ENCODE measurements at places on chromosomes 3 and 15. TPM values are rescaled to one million over a fixed set of nuclear protein-coding genes. Genes with fewer than 3 reads are reported as not detected.

Gene SLCO2A1
- total RNA-seq = 29.1 TPM

Gene ILDR1
- total RNA-seq = not detected

DNA sequence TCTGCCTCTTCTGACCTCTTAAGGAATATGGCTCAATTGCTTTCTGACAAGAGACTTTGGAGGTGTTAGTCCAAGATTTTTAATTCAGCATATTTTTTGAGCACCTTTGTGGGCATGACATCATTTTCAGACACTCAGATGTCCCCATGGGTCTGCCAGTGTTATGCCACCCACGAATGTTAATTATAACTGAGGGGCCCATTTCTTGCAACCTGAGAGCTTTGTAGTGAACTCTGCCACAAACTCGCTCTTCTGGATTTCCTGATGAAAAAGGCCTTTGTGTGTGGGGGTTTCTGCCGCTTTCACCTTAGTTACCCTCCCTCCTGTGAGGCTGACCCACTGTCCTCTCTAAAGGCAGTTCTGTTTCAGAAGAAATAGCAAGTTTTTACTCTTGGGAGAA lies 64.5 kb upstream of the CCR4 start:
- DNase-seq = no peak

GRCh38 chr3:10950476-10951294 lies 41.9 kb upstream of the SLC6A1 start:
- peak; percentile 38 for DNase-seq

DNA sequence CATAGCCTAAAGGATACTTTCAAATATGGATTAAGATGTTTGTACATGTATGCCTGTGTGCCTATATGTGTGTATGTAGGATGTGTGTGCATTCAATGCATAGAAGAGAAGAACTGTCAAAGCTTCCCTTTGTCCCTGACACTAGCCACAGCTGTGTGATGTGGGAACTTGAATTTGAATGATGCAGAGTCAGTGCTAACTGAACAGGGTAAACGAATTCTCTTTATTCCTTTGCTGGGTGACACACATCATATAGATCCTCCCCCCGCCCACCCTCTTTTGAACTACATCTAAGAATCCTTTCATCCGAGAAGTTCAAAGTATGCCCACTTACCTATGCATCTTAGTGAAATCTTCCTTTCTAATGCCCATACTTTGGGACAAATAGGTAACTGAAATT lies 228.3 kb downstream of the GAP43 start:
- DNase-seq = no peak

- DNase-seq = no peak
Measured at GRCh38 chr15:66502491-66502890, 2.2 kb downstream of the RPL4 start.

DNA sequence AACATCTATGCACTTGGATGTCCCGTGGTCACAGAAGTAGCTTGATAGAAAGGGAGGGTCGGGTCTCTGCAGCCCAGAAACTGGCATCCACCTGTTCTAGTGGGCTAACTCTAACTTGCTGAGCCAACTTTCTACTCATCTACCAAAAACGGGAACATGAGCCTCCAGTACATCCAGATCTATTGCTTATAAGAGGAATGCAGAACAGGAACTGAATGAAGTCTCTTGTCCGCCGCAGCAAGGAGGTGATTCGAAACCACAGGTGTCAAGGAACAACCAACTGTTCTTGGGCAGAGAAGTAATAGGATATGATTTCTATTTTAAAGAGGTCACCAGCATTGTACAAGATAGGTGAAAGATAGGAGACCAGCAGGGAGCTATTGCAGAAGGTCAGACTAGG lies 17.9 kb downstream of the TERC start:
- no peak for DNase-seq

Gene IL17RC
- 26.8 TPM for total RNA-seq

- no peak for DNase-seq
Measured at GRCh38 chr15:74982183-74982582, 13.2 kb upstream of the SCAMP5 start.

- DNase-seq = no peak
Measured at GRCh38 chr15:63061975-63062374, 19.4 kb downstream of the TPM1 start.

GRCh38 chr3:145422556-145422955 lies 738.4 kb downstream of the PLOD2 start:
- no peak for DNase-seq

Gene SEMA6D
- 4.6 TPM for total RNA-seq

DNA sequence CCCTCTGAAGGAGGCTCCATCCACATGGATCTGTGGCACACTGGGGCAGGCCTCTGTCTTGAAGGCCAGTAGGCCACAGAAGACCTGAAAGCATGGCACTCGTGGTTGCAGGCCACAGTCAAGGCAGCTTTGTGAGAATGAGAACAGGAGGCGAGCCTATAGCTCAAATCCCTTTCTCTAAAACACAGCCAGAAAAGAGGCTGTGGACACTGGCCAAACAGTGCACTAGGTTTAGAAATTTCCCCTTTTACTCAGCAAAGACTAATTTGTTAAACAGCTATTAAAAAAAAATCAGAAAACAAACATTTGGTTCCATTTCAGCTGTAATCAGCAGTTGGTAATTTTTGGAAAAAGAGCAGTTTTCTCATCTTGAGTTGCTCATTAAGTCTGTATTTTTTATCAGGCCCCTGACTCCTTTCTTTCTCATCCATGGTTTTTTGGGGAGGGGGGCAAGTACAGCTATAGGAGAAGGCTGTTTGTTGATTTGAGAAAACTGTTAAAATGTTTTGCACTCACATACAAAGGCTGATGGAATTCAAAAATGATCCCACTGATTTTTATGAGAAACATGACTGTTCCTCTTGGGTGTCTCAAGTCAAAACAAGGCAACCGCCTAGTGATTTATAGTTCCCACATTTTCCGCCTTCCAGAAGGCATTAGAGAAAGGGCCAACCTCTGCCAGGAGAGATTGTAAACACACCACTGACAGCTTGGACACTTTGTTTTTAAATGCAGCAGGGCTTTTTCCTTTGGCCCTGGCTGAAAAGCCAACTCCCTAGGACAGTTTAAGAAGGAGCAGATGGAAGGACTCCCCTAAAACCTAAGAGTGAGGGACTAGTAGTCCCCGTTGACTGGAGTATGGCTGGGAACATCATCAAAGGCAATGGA lies 28.1 kb downstream of the PARP16 start:
- peak; percentile 84 for DNase-seq

Gene ATP2B2
- 0.62 TPM for total RNA-seq

GRCh38 chr3:134516905-134517304 lies 31.0 kb downstream of the CEP63 start:
- no peak for DNase-seq

- no peak for DNase-seq
Measured at GRCh38 chr15:57015897-57016296, 97.5 kb downstream of the TCF12 start.

- no peak for DNase-seq
Measured at GRCh38 chr3:197518881-197519421, 36.8 kb downstream of the BDH1 start.

Gene ECE2
- total RNA-seq = not detected

- no peak for DNase-seq
Measured at GRCh38 chr15:39251413-39252133, 329.3 kb upstream of the THBS1 start.

Gene KLHL6
- total RNA-seq = 2.0 TPM

DNA sequence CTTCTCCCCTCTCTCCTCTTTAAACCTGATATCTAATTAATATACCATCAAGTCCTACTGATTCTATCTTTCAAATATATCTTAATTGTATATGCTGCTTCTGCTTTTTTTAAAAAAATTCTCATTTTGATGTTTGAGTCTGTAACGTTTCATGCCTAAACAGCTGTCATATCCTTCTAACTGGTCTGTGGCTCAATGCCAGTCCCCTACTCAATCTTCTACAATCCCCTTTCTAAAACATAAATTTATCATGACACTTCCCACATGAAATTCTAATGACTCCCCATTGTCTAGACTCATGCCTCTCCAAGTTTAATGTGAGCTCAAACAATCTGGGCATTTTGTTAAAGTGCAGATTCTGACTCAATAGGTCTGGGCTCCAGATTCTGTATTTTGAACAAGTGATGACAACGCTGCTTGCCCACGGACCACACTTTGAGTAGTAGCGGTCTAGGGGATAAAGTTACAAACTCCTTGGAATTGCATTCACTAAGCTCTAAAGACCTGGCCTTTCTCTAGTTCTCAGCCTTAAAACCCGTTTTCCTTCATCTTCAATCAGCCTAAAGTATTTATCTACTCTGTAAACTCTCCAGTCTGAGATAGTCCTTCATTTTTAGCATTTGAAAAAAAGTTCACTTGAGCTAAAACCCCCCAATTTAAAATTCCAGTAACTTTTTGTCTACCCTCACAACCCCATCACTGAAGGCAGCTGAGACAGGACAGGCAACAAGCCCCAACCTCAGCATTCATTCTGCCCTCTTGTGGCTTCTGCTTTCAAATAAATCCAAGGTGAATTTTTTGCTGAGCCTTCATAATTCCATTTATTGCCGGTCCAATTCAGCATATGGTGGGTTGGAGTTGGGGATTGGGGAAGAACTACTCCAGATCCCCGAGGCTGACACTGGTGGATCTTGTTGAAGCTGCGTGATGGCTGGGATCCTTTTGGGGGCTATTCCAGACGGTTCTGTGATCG lies 88.1 kb upstream of the THRB start:
- DNase-seq = no peak

Gene MUSTN1
- 35.2 TPM for total RNA-seq
